ENCODE measurements at places on chromosomes 11 and 22. TPM values are rescaled to one million over a fixed set of nuclear protein-coding genes. Genes with fewer than 3 reads are reported as not detected.

GRCh38 chr11:36431429-36432092 lies 78.5 kb downstream of the TRAF6 start:
- no peak for DNase-seq

- DNase-seq = no peak
Observed at GRCh38 chr11:102589047-102589459, 36.1 kb downstream of the MMP20 start.

FXYD6 gene
- total RNA-seq = 253 TPM

GRCh38 chr11:29389793-29390192 lies 627.0 kb downstream of the KCNA4 start:
- no peak for DNase-seq

DNA sequence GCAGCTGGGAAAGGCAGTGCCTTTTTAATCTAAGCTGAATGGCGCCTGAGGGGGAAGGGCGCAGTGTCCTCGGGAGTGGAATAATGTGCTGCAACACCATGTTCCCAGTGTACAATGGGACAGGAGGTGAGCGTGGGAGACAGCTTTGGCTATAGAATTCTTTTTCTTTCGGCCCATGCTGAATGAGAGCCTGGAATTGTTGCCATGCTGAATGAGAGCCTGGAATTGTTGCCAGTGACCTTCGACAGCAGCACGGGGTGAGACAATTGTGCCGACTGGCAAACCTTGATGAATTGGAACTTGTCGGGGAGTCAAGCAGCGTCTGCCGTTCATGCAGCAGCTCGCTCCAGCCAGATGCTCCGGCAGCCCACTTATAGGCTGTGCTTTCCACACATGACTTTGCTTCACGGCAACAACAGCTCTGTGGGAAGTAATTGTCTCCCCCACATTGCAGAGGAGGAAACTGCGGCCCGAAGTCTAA lies 141.4 kb upstream of the E2F8 start:
- peak; percentile 75 for DNase-seq

MRGPRF gene
- total RNA-seq = 28.6 TPM

DNA sequence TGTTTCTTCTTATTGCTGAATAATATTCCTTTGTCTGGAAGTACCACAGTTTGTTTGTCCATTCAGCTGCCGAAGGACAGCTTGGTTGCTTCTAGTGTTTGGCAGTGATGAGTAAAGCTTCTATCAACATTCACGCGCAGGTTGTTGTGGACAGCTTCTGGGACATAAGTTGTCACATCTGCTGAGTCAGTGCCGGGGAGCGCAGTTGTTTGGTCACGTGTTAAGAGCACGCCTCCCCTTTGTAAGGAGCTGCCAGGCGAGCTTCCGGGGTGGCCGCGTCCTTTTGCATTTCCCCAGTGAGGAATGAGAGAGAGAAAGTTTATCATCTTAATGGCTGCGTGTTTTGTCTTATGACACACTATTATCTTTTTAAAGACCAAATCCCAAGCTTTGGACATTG lies 30.3 kb downstream of the SAMM50 start:
- no peak for DNase-seq

- DNase-seq = no peak
Observed at GRCh38 chr11:1631066-1631568, 1.5 kb downstream of the KRTAP5-5 start.

GRCh38 chr11:1744891-1745700 lies 5.3 kb downstream of the IFITM10 start:
- no peak for DNase-seq

DNA sequence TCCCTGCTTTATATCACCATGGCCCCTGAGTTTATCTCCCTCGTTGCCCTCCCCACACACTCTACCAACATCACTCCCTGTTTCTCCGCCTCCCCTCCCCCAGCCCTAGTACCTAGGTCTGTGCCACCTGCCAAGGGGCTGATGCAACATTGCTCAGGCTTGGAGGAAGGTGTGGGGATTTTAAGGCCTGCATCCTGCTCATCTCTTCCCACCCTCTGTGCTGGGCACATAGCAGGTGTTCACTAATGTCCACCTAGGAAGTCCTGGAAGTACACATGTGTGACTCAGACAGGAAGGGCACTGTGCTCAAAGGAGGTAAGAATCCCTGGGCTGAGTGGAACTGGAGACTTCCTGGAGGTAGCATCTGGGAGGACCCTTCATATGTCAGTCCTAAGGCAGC lies 37.0 kb downstream of the PDE2A start:
- DNase-seq = no peak

PEX16 gene
- total RNA-seq = 28.5 TPM

DNA sequence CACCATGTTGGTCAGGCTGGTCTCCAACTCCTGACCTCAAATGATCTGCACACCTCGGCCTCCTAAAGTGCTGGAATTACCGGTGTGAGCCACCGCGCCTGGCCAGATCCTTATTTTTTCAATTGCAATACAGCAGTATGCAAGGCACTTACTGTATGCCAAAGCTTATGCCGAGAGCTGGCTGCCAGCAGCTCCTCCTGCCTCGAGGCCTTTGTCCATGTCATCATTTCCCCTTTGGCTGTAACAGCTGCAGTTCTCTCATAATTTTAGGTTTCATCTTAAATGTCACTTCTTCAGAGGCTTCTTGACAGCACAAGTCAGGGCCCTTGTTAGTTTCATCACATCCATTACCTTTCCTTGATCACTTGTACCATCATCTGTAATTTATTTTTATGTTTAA lies 1.5 kb upstream of the SREBF2 start:
- DNase-seq = no peak

C11orf71 gene
- 14.3 TPM for total RNA-seq

ALX4 gene
- 0.30 TPM for total RNA-seq

DNA sequence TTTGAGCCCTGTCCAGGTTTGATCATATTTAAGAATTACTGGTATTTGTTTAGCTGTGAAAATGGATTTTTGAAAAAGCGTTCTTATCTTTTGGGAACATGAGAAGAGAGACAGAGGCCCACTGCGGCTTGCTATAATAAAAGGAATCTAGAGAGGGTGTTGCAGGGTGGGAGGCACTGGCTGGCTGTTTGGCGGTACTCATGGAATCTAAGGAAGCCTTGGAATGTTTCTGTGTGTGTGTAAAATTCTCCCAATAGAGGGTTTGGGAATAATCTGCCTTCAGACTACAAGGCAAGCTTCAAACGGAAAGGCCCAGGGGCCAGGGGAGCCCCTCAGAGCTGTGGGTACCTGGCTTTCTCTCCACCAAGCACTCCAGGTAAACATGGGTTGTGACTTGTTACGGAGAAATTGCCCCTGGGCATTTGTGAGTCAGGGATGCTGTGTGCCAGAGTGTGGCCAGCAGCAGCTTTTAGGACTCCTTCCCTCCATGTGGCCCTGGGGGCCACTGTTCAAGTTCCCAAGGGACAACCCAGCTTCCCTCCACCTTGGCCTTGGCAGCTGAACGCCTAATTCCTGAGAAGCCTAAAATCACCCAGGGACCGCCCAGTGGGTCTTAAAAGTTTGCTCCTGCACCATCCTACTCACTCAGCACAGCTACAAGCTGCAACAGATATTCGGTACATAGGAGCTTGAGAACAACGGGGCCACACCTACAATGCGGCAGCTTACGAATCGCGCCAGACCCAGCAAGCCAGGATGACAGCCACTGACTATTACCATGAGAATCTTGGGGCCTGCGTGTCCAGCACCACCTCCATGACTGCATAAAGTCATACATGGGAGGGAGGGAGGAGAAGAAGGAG lies 14.1 kb upstream of the SYT8 start:
- no peak for DNase-seq

DNA sequence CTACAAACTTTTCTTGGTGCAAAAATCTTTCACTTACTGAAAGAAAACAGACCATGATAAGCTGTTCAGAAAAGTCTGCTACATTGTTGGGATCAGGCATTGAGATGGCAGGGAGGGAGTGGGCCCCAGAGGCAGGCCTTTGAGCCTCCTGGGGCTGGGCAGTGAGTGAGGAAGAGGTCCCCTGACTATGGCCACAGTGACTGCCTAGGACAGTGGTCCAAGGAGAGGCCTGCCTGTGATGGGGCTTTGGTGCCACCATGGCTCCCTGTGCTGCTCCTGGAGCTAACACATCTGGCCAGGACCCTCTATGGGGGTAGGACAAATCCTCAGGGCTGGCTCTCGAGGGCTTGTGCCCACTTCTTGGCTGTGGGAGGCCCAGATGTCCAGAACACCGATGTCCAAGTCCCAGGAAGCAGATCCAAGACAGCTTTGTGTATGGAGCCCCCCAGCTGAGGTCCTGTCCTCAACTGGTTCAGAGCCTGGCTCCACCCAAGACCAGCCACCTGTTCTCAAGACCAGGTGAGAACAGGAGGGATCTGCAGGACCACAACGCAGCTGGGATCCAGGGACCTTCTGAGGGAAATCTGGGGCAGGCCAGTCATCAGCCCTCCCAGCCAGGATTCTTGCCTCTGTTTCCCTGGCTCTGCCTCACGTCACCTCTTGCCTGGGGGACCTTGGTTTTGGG lies 36.9 kb downstream of the PPM1F start:
- no peak for DNase-seq

- DNase-seq = no peak
Observed at GRCh38 chr11:123251657-123252344, 56.8 kb upstream of the CLMP start.

DNA sequence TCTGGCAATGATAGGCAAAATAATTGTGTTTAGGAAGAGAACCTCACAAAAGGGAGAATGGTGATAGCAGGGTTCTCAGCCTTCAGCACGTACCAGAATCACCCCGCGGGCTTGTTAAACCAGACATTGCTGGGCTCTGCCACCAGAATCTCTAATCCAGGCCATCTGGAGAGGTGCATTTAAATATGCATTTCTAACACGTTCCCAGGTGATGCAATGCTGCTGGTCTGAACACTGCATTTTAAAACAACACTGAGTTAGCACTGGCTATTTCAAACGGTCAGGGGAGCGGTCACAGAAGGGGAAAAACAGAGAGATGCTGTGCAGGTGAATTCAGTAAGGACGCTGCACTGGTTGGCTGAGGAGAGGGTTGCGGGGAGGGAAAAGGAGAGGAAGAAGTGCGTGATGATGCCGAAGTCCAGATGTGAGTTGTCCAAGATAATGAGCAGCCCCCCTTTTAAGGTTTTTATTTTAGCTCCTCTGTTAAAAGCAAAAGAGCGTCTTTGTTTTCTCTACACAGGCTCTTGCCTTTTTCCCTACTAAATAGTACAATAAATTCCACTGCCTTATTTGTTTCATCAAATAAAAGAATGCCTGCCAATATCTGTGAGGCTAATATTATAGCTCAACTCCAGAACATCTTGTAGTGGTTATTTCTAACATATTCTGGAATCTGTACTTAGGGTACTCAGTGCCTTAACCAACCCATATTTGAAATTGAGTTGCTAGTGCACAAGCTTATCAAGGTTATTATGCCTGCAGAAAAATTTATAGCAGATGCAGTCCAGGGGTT lies 109.6 kb upstream of the POU2AF2 start:
- no peak for DNase-seq

GRCh38 chr22:41857155-41857859 lies 24.4 kb downstream of the SREBF2 start:
- DNase-seq = no peak

DNA sequence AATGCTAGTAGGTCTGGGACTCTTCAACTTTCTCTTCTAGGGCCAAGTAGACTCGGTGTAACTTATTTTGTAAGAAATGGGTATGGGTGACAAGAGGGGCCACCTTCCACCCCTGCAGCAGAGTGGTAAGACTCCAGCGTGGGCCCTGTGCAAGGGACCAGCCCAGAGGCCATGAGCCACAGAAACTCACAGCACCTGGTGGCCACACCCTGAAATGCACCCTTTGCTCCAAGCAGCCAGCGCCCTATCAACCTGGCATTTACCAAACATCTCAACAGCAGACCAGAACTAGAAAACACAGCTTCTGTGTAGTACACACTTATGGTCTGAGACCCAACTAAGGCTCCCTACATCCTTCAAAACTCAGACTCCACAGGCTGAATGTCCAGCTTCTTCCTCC lies 5.7 kb downstream of the CDCA5 start:
- DNase-seq = no peak

ARSA gene
- 25.0 TPM for total RNA-seq

DNA sequence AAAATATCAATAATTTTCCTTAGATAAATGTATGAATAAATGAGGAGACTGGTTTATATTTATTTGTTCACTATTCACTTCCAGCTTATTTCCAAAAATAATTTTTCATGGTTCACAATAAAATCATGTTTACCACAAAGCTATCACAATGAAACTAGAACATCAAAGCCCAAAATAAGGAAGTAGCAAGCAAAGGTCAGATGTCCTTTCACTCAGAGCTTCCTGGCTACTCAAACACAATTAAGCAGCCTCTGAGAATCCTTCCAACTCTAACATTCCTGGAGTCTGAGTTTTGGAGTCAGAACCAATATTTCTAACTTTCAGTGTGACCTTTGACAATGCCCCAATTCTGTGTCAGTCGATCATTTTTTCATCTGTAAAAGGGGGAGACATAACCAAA lies 527.0 kb downstream of the SOX6 start:
- no peak for DNase-seq

- no peak for DNase-seq
Observed at GRCh38 chr11:19918302-19919049, 205.8 kb downstream of the NAV2 start.

- DNase-seq = no peak
Observed at GRCh38 chr11:132242632-132243031, 872.2 kb downstream of the NTM start.

DNA sequence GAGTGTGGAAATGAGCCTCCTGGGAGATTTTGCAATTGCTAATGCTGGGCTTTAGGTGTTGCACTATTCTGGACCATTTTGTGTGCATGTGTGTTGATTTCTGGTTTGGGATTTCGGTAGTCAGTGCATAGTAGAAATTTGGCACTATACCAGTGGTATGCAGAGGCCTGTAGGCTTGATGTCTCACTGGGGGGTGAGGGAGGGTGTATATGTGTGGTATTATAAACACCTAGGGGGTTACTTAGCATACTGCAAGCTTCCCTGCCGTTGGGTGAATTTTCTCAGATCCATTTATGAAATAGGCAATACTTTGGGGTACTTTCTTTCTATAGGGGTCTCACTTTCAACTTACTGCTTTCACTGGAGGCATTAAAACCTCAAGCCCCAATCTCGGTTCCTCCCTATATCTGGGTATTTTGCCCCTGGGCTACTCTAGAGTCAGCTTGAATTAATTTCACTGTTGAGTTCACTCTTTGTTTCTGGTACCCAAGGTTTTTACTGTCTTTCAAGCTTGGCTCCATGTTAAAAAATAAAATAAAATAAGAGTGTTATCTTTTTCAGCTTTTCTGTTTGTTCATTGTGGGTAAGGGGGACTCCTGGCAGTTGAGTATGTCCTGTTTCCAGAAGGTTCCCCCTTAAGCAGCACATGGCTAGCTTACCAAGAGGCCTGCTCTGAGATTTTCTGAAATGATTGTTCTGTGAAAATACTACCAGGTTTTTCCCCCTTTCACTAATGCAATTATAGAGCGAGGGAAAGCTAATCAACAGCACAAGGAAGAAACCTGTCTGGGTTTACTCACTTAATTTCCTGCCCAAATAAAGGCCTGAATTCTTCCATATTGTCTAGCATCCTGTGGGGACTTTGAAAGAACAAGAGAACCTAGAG lies 45.8 kb downstream of the PPFIBP2 start:
- DNase-seq = peak; percentile 81

ARVCF gene
- total RNA-seq = 47.2 TPM

DNA sequence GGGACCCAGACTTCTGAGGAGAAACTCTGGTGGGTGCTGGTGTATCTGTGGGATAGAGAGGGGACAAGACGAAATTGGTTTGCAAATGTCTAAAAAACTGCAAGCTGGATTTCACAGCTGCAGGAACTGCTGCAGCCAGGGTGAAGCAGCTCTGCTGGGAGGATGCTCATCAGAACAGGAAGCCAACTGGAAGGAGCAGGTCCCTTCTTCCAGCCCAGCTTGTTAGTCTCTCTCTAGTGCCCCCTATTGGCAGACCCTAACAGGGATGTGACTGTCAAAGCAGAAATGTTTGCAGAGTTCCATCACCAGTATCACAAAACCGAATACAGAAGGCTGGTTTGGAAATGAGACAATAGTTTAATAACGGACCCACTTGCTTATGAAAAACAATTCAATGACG lies 74.8 kb upstream of the SLC22A12 start:
- DNase-seq = no peak
